ENCODE measurements at places on chromosomes 7 and 10. TPM values are rescaled to one million over a fixed set of nuclear protein-coding genes. Genes with fewer than 3 reads are reported as not detected.

DNA sequence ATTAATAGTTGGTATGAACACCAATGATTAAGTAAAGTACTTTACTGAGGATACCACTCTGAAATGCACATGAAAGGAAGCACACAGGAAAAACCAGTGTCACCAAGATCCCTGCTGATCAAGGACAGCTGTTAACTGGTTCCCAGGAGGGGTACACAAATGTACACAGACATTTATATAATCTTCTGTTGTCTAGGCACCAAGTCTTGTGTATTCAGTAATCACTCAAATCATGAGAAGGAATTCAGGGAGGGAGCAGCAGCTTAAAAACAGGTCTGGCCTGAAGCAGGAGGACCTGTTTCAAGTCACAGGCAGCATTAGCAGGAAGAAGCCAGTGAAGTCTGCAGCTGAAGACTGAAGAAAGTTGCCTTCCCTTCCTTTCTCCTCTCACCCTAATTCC is 18.7 kb downstream of the MPP7 start:
- DNase-seq, result no peak

- DNase-seq, result no peak
Observed at GRCh38 chr7:17598846-17599245, 300.4 kb downstream of the AHR start.

DNA sequence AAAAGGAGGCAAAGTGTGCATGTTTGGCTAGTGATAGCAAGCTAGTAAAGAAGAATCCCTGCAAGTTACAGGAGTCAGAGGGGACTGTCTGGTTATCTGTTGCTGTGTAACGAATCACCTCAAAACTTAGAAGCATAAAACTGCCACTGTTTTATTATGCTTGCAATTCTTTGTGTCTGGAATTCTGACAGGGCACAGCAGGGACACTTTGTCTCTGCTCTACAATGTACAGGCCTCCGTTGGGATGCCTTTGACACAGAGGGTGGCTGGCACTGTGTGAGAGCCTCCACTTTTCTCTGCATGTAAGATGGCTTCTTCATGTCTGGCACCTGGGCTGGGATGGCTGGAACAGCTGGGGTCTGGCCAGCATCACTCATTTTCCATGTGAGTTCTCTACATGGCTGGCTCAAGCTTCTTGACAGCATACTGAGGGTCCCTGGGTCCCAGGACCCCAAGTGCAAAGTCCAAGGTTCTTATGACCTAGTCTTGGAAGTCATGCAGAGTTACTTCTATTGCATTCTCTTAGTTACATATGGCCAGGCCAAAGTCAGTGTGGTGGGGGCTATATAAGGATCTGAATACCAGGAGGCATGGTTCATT is 276.9 kb downstream of the RPS24 start:
- DNase-seq, result no peak

DNA sequence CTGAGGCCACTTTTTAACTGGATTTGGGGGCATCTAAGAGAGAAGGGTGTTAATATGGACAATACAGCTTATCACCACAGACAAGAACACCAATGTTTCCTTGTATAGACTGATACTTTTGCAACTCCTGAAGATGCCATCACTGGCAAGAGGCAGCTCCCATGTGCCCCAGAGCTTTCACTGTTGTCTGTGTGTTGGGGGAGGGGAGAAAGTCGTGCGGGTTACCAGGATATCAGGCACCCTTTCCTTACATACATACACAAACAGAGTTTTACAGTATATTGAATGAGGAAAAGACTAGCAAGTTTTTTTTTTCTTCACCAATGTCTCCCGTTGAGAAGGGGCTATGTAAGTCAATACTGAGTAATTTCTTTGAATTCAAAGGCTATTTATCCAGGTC is 4.1 kb upstream of the DLX6 start:
- no peak for DNase-seq

- DNase-seq, result peak; percentile 33
Observed at GRCh38 chr7:41656366-41656765, 46.5 kb downstream of the INHBA start.

- peak; percentile 22 for DNase-seq
Observed at GRCh38 chr10:10591715-10592341, 425.8 kb upstream of the CELF2 start.

GRCh38 chr10:71363936-71364335 is 32.8 kb upstream of the CDH23 start:
- no peak for DNase-seq

- DNase-seq, result no peak
Observed at GRCh38 chr7:147053746-147054145, 937.1 kb downstream of the CNTNAP2 start.

DNA sequence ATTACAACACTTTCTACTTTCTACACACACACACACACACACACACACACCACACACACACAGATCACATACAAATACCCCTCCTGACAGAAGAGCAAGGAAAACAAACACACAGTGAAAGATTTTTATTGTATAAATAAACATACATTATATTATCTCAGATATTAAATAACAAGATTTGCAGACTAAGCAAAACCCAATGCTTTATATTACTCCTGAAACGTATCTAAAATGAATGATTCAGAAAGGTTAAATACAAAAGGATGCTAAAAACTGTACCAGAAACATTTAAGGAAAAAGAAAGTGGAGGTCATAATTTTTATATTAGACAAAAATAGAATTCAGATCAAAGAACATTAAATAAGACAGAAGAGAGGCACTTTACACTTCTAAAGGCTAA is 208.3 kb upstream of the NPSR1 start:
- DNase-seq, result no peak

GRCh38 chr7:151642746-151643145 is 123.1 kb upstream of the RHEB start:
- DNase-seq, result no peak

DNA sequence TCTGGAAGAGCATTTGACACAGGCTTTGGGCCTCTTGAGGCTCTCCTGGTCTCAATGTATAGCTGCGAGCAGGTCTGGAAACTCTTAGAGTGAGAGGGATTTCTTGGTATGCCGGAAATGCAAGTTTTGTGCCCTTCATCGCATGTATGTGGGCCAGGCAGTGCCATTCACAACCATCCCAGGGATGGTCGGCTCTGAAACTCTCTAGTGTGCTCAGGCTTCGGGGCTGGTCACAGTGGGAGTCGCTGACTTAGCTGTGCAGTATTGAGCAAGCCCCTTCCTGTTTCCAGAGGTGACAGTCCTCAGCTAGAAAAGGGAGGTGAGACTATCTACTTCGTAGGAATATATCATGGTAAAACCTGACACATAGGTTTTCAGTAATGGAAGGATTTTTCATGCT is 2.0 kb upstream of the AOAH start:
- DNase-seq, result no peak

GRCh38 chr10:84241185-84241790 is at the start of gene LRIT1:
Gene LRIT1, minus strand, starts transcription at chr10:84241546. Its CDS starts 107 bp downstream, at chr10:84241439.
- no peak for DNase-seq

GRCh38 chr7:30322271-30323005 is 38.0 kb downstream of the ZNRF2 start:
- DNase-seq, result peak; percentile 74

DNA sequence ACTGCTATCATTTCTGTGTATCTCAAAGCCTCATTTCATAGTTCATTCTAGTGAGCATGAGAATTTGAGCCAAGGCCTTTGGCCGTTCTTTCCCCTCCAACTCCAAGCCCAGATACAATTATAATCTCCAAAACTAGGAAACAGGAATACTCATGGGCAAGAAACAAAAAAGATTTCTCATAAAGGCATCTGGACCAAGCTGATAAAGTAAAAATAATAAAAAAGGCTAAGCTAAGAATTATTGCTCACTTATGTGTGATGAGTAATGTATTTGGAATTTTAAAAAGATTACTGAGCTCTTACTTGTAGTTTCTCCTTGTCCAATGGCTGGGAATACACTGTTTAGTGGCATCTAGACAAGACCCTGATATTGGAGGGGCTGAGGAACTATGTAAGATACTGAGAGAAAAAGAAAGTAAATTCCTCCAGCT is 196.4 kb upstream of the POM121L12 start:
- DNase-seq, result peak; percentile 82

DNA sequence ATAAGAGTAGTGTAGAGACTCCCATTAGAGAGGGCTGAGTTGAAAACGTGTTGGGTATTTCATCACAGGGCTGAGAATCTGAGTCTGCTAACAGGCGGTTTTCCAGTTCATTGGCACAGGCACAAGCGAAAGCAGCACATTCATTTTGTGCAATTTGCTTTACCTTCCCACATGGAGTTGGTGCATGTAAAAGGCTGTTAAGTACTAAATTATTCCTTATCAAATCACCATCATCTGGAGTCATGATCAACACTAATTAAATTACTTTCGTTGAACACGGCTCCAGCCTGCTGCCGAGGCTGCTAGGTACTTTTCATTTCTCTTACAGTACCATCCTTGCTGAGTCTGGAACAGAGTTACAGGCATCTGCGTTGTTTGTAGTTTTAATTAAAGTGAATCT is 43.8 kb downstream of the ETV1 start:
- peak; percentile 22 for DNase-seq

- no peak for DNase-seq
Observed at GRCh38 chr7:155999631-156000489, 187.6 kb upstream of the SHH start.

GRCh38 chr7:78983483-78983882 is 470.0 kb downstream of the MAGI2 start:
- no peak for DNase-seq

GRCh38 chr7:121513105-121513504 is 117.0 kb upstream of the FAM3C start:
- peak; percentile 23 for DNase-seq

DNA sequence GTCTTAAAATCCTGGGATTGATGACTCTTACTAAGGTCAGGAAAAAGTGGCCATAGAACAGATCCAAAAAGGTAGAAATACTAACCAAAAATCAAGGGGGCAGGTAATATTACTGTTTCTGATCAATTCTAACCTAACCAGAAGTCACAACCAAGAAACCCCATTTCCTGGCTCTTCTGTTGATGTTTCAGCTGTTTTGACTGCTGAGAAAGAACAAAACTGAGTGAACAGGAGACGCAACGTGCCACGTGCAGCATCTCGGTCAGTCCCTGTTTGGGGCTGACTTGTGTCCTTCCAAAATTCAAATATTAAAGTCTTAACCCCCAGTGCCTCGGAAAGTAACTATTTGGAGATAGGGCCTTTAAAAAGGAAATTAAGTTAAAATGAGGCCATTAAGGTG is 56.8 kb downstream of the JAZF1 start:
- no peak for DNase-seq

DNA sequence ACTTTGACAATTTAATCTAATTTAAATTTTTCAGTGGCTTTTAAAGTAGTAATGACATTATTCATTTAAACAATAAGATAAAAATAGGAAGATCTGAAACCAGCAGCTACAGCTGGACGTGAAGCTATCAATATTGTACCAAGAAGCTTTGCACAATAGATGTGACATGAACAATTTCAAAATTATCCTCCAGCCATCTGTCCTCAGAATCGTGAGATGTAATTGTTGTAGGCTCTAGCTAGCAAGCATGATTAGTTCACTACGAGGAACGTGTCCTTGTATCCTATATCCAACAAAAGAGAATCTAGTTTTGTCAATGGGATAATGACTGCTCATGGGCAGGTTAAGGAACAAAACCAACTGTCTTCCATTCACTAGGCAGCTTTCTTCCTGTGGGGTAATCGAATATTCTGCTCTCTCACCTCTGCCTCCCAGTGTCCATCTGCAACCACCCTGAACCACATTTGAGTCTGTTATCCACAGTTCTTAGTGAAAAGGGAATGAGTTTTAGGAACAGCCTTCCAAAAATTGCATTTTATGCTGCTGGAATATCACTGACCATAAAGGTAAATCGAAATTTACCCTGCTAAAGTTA is 247.3 kb downstream of the PARD3 start:
- DNase-seq, result no peak

DNA sequence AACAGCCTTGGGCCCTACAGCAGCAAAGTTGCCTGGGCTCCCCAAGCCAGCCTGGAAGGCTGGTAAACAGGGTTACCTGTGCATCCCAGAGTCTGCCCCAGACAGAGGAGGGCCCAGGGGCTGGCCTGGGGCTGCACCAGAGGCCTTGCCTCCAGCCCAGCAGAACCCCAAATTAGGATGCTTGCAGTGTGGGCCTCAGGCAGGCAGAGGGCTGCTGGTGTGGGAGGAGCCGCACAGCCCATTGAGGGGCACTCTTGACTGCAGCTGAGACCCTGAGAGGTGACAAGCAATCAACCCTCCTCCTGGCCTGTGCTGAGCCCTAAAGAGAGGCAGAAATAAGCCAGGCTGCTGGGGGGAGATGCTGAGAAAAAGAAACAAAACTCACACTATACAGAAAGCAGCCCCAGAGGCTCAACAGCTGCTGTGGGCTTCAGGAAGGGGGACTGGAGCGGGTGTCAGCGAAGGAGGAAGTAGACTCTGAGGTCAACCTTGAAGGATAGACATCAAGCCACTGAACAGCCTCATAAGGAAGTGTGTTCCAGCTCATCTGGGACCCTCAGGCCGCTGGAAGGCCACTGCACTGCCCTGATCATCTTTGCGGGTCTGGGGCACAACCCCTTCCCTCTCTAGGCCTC is 6.6 kb downstream of the AIFM2 start:
- no peak for DNase-seq

GRCh38 chr10:54402576-54402975 is 398.5 kb downstream of the PCDH15 start:
- DNase-seq, result peak; percentile 16

DNA sequence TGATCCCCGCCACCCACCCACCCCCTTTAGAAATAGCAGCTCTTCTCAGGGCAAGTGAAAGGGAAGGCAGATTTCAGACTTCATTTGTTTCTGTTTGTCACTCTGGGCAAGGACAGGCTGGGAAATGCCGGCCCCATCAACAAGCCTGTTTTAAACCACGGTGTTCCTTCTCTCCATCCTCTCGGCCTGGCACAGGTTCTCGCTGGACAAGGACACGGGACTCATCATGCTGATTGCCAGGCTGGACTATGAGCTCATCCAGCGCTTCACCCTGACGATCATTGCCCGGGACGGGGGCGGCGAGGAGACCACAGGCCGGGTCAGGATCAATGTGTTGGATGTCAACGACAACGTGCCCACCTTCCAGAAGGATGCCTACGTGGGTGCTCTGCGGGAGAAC is 42.3 kb downstream of the C10orf105 start:
- no peak for DNase-seq

DNA sequence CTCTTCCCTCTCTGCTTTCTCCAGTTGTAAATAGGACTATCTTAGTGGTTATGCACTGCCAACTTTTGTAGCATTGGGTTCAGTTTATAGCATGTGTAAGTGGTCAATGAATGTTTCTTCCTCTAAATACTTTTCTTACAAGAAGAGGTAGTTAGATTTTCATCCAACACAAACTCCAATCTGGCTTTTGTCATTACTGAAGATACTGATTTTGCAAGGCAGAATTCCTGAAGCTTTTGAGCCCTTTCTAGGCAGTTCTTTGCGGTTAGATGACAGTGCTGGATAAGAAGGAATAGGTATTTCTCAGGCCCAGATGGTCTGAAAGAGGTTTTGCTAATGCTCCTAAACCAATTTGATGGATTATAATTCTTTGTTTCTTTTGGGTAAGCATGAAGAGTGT is 60.5 kb downstream of the BICC1 start:
- no peak for DNase-seq

GRCh38 chr10:110008518-110009339 is 945 bp downstream of the ADD3 start:
- peak; percentile 60 for DNase-seq

Gene TAF3
- total RNA-seq, result 2.0 TPM

Gene HOXA13
- 0.40 TPM for total RNA-seq

Gene PRPF18
- total RNA-seq, result 34.2 TPM

Gene CRYGN
- total RNA-seq, result 0.09 TPM

Gene SLC13A1
- total RNA-seq, result not detected

Gene CRHR2
- 0.40 TPM for total RNA-seq

Gene OR2A1
- 0.13 TPM for total RNA-seq

Gene SPDYE1
- not detected for total RNA-seq

Gene RASA4
- 13.7 TPM for total RNA-seq

Gene GRB10
- total RNA-seq, result 13.0 TPM

Gene RNF148
- 0.44 TPM for total RNA-seq
